ENCODE measurements at places on chromosomes 16 and 17. TPM values are rescaled to one million over a fixed set of nuclear protein-coding genes. Genes with fewer than 3 reads are reported as not detected.

The BICDL2 gene
- polyA plus RNA-seq: 2.0 TPM

The C1QL1 gene
- 1.7 TPM for polyA plus RNA-seq

The C16orf54 gene
- polyA plus RNA-seq: 0.26 TPM

The ESRP2 gene
- 40.0 TPM for polyA plus RNA-seq

The NFATC2IP gene
- 48.2 TPM for polyA plus RNA-seq

The KAT8 gene
- 82.0 TPM for polyA plus RNA-seq

The RCVRN gene
- polyA plus RNA-seq: 0.13 TPM

The ZG16 gene
- not detected for polyA plus RNA-seq

The KCNJ16 gene
- polyA plus RNA-seq: 220 TPM

- no peak for DNase-seq
These were observed 12.9 kb upstream of the MAP2K3 start for GRCh38 chr17:21271454-21272183.

- no peak for DNase-seq
These were observed 164.2 kb upstream of the LHX1 start for GRCh38 chr17:36773039-36773438.

- DNase-seq: no peak
These were observed 25.3 kb upstream of the TRPV3 start for GRCh38 chr17:3582915-3583314.

DNA sequence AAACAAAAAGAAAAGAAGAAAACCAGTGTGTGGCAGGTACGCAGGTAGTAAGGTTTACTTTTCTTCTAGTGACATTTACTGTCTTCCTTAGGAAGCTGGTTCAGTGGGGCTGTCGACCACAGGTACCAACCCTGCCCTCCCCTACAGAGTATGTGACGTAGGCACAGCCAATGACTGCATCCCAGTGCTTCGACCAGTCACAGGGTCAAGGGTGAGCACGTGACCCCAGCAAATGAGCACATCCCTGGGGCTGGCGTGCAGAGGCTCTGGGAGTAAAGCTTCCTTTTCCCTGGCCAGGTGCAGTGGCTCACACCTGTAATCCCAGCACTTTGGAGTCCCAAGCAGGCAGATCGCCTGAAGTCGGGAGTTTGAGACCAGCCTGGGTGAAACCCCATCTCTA, 38.9 kb upstream of the PLCG2 start:
- no peak for DNase-seq

DNA sequence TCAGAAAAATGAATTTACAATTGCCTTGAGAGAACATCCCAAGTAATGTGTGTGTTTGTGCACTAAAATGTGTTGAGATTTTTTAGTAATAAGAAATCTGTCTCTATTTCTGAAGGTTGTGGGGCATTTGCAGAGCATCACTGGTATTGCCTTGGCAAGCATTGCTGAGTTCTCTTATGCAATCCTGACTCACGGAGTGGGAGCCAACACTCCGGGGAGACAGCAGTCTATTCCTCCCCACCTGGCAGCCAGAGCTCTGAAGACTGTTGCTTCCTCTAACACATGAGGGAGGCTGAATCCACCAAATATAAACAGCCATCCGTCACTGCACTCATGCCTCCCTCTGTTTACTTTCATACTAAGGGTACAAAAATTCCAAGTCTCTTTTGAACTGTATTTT, 10.6 kb downstream of the CNTD1 start:
- no peak for DNase-seq

DNA sequence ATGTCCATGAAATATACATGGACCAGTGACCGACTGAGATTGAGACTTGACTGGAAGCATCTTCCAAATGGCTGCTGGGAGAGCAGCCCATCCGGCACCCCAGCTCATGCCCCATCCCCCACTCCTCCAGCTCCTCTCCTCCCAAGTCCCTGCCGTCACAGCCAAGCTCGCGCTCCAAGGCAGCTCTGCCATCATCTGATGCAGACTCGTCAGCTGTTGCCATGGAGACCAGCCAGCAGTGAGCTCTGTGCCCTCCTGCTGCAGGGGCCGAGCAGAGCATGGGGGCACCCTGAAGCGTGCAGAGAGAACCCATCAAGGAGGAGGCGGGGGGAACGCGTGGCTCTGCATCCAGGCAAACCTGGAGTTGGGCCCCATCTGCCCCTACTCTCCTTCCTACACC, 74.5 kb upstream of the TNRC6C start:
- DNase-seq: no peak

GRCh38 chr16:28058839-28059589, 4.5 kb downstream of the GSG1L start:
- DNase-seq: no peak

DNA sequence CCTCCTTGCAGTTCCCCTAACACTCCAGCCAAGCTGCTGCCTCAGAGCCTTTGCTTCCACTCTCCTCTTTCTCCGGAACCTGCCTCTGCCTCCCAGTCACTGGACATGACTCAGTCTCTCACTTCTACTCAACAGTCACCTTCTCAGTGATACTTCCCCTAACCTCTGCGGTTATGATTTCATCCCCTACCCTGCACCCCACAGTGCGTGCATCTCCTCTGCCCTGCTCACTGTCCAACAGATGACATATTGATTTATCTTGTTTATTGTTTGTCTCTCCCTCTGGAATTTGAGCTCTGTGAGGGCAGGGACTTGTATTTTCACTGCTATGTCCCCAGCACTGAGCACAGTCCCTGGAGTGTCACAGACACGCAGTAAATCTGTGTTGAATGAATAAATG, 100.7 kb downstream of the CYLD start:
- no peak for DNase-seq

DNA sequence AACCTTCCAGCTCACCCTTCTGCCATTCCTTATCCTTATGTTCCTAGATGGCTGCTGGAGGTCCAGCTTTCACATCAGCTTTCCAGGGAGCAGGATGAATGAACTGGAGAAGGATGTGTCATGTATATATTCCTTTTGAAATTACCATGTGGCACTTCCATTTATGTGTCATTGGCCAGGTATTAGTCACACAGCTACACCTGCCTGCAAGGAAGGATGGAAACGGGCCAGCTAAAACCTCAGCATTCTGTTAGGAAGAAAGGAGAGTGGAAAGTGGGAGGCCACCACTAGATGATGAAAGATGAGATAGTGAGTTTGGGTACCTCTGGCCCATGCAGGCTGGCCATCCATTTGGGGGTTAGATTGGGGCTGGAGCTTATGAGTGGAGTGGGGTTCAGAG, 67.5 kb downstream of the KSR1 start:
- no peak for DNase-seq

- DNase-seq: no peak
These were observed 477 bp downstream of the NTAN1 start for GRCh38 chr16:15055141-15056053.

GRCh38 chr17:76593959-76594358, 8.3 kb upstream of the ST6GALNAC2 start:
- DNase-seq: no peak

DNA sequence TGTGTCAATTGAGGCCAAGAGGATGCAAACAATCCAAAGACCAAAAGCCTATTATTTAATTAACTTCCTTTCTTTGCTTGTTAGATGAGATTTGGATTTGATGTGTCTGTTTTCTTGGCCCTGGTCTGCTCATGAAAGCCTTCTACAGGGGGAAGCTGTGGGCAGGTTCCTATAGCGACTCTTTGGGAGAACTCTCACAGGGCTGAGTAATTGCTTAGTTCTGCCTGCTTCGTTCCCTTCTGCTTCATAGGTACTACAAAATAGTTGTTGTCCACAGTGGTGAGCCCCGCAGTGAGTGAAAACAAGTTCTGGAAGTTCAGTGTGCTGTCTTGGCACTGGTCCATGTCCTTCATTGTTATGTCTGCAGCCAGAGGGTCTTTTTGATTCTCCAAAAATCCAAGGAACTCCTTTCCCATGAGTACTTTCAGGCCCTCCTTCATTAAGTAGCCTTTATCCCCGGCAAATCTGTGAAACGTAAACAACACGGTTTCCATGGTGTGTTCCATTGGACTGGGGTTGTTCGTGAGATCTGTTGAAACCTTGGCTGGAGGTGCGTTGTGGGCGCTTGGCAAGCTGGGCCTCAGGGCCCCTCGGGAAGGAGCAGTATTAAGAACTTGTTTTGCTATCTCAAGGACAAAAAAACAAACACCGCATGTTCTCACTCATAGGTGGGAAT, 30.0 kb upstream of the ANKRD40CL start:
- no peak for DNase-seq

- DNase-seq: no peak
These were observed 173.2 kb upstream of the FOXF1 start for GRCh38 chr16:86337138-86337537.

GRCh38 chr16:23905027-23905426, 69.2 kb downstream of the PRKCB start:
- no peak for DNase-seq

DNA sequence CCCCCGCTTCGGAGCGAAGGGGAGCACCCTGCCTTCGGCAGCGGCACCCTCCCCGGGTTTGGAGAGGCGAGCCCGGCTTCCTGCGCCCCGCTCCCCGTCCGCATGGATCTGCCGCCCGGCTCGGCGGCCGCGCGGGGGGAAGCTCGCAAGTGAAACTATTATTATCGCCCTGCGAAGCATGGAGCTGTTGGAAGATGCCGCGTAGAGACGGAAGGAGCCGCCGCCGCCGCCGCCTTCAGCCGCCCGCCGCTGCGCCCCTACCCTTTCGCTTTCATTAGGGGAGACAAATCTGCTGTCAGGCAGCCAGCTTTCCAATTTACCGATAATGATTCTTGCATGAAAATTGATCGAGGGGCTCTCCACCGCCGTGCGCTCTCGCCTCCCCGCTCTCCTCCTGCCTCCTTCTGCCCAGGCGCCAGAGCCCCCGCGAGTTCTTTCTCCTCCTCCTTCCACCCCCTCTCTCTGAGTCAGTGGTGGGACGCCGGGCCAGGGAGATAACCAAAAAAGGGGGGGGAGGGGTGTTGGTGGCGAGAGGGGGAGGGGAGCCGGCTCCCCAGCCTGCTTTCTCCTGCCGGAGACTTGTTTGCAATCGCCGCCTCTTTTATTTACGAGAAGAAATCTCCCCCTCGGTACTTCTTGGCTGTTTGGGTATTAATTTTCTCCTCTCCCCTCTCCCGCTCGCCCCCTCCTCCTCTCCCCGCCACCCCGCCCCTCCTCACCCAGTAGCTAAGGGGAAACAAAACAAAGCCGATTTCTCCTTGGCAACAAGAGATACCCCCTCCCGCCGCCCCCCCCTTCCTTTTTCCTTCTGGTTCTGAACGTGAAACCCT, 58.0 kb upstream of the GSE1 start:
- no peak for DNase-seq
